ENCODE measurements at places on chromosomes 6 and 20. TPM values are rescaled to one million over a fixed set of nuclear protein-coding genes. Genes with fewer than 3 reads are reported as not detected.

GGTLC1 gene
- not detected for total RNA-seq

- no peak for DNase-seq
Observed at GRCh38 chr6:65161661-65162060, 545.4 kb downstream of the EYS start.

- no peak for DNase-seq
Observed at GRCh38 chr6:16007146-16007545, 121.7 kb upstream of the MYLIP start.

MUC21 gene
- not detected for total RNA-seq

Measured in right cardiac atrium (tissue), 5 donors.